ENCODE measurements at places on chromosomes 2 and 18. TPM values are rescaled to one million over a fixed set of nuclear protein-coding genes. Genes with fewer than 3 reads are reported as not detected.

Gene CCDC102B
- 18.2 TPM for total RNA-seq

Gene PSME4
- total RNA-seq: 28.6 TPM

Gene LRRFIP1
- total RNA-seq: 92.2 TPM

Gene CTLA4
- total RNA-seq: not detected

Gene C2orf66
- 0.17 TPM for total RNA-seq

Gene LRP1B
- not detected for total RNA-seq

Gene DLX2
- total RNA-seq: 0.17 TPM

Gene FAM124B
- 0.44 TPM for total RNA-seq

Gene SLC4A3
- 1.2 TPM for total RNA-seq

Gene SULT1C4
- total RNA-seq: not detected

Measured in smooth muscle cell of trachea (primary cell).